ENCODE measurements at places on chromosomes 12 and 14.

- no peak for DNase-seq
Observed at GRCh38 chr14:99537399-99537798, 56.2 kb downstream of the CCNK start.

- peak; percentile 48 for DNase-seq
Observed at GRCh38 chr14:21825149-21825743, 151.6 kb upstream of the OR4E1 start.

GRCh38 chr14:25308244-25308643 is 258.3 kb upstream of the STXBP6 start:
- no peak for DNase-seq

GRCh38 chr12:4268329-4269181 is 5.0 kb upstream of the CCND2 start:
- DNase-seq = no peak

DNA sequence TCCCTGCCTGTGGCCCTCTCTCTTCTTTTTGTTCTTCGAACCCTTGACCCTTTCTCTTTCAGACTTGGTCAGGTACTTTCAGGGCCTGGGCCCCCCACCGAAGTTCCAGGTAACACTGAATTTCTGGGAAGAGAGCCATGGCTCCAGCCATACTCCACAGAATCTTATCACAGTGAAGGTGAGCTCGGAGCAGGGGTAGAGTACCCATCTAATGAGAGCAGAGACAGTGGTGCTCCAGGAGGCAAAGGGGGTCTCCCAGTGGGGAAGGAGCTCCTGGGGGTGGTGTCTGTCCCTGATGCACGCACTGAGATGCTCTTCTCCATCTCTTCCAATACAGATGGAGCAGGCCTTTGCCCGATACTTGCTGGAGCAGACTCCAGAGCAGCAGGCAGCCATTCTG is 4.7 kb downstream of the IRF9 start:
- no peak for DNase-seq

DNA sequence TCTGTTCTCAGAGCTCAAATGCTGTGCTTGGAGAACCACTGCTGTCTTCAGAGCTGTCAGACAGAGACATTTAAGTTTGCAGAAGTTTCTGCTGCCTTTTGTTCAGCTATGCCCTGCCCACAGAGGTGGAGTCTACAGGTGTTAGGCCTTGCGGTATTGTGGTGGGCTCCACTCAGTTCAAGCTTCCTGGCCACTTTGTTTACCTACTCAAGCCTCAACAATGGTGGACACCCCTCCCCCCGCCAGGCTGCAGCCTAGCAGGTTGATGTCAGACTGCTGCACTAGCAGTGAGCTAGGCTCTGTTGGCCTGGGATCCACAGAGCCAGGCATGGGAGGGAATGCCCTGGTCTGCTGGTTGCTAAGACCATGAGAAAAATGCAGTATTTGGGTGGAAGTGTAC is 323.8 kb downstream of the BCAT1 start:
- no peak for DNase-seq

- DNase-seq = no peak
Observed at GRCh38 chr12:5068619-5069018, 24.9 kb downstream of the KCNA5 start.

DNA sequence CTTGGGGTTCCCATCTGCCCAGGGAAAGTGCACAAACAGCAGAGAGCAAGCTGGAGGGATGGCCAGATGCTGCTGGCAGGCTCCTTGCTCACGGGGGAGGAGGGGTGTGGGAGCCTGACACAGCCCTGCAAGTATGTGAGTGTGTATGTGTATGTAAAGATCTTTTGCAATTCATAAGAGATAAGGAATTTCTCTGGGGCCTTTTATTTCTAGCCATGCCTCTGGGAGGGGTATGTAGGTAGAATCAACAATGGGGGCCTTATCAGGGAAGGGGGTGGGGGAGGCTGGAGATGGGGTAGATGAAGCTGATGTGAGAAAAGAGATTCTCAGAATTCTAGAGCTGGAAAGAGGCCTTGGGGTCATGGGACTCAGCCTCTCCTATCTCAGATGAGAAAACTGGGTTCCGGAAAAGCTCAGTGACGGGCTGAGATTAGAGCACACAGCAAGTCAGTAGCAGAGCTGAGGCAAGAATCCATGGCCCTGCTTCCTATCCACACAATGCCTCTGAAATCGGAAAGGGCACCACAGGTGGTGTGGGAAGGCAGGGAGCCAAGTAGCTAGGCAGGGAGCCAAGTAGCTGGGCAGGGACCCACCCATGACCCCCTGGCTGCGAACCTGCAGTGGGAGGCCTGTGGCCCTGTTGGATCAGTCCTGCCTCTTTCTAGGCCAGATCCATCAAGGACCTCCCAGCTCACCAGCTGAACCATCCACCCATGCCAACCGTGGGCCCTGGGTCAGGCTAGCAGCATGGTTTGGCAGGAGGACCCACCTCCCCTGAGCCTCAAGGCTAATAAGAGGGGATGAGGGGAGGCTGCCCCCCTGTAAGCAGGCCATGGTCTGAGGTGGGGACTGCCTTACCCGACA is 54.7 kb downstream of the PLEKHG3 start:
- peak; percentile 94 for DNase-seq

GRCh38 chr12:123151457-123152454 is 866 bp upstream of the PITPNM2 start:
- DNase-seq = no peak

Data from COLO829 (cell line).